Activated naive CD8-positive, alpha-beta T cell treated with anti-CD3 and anti-CD28 coated beads, Interleukin-2, amount 10 ng/mL, durations not matched to agents 7 days and 5 days (primary cell): ENCODE measurements at places on chromosomes 1 and 21.

- no peak for DNase-seq
Measured at GRCh38 chr1:54796902-54797301, 4.2 kb downstream of the TTC22 start.

GRCh38 chr1:182257369-182258063, 134.1 kb downstream of the GLUL start:
- DNase-seq = no peak

DNA sequence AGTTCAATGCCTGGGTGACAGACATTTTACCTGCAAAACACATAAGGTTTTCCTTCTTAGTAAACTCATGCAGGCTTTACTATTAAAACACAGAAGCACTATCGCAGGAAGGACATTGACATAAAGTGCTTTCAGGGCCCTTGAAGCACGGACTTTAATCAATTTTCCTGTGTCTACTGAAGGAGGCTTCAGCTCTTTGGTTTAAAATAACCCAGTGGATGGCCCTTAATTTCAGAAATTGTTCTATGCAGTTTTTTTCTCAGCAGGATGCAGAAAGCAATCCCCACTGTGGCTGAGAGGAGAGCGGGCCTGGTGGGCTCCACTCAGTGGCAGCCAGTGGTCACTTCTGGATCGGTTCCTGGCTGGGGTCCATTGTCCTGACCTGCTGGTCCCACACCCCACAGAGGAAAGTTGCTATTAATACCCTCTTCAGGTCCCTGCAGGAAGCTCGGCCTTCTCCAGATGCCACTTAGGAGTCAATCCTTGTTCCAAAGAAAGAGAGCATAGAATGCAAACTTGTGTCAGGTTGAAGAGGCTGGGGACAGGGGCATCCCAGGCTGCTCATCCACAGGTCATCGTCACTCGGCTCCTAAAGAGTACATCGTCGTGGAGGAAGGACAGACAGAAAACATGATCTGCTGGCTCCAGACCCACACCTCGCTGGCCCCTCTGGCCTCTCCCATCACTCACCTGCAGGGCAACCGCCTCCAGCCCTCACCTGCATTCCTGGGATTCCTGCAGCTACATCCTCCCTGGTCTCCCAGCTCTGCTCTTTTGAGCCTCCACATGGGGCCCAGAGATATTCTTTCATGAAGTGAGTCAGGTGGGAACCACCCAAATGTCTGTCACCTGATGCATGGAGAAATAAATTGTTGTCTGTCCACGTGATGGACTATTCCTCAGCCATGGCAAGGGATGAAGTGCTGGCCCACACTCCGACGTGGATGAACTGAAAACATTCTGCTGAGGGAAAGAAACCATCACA, 153.1 kb downstream of the PSMG1 start:
- DNase-seq = no peak

DNA sequence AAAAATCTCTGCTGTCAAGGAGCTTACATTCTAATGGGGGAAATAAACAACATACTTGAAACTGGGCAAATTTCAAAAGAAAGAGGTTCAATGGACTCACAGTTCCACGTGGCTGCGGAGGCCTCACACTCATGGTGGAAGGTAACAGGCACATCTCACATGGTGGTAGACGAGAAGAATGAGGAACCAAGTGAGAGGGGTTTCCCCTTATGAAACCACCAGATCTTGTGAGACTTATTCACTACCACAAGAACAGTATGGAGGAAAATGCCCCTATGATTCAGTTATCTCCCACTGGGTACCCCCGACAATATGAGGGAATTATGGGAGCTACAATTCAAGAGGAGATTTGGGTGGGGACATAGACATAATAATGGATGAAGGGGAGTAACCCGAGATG, 226.4 kb downstream of the ZP4 start:
- no peak for DNase-seq

DNA sequence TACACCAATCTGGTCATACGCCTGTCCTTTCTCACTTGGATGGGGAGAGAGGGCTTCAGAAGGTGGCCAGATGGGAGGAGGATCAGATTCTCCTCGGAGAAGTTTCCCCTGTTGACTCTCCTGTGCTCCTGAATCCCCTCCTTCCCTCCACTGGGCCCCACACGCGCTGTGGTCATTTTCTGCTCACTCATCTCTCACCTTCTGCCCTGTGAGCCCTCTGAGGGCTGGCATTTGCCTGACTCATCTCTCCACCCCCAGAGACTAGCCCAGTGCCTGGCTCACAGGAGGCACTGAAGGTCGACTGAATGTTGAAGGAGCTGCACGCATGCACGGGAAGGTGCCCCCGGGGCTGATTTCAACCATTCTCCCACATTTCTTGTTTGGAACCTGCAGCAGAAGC, 14.2 kb downstream of the ABCA4 start:
- DNase-seq = no peak

DNA sequence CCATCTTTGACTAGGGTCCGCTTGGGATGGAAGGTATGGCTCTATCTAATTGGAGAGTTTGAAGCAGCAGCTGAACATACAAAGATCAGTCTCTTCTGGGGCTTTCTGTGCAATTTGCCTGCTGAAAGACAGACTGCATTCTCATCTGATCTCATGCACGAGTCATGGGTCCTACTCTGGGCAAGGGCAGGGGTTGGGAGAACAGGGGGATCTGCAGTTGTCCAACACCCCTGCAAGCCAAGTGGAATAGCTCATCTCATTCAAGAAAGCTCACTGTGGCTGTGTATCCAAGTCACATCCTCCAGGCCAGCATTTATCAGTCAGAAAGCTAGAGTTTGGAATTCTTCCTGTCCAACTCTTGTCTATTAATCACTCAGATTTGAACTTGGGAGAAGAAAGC, 177.2 kb upstream of the C8B start:
- no peak for DNase-seq

DNA sequence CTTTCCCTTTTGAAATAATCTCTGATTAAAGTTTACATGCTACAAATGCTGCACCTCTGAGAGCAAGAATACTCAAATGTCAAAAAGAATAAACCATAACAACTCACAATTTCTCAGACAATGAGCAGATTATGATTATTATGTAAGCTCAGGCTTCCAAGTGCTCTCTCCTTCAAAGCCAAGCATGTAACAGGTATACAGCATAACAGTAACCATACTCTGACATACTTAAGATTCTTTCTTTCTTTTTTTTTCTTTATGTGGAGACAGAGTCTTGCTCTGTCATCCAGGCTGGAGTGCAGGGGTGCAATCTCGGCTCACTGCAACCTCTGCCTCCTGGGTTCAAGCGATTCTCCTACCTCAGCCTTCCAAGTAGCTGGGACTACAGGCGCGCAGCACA, 155.4 kb downstream of the EIF4G3 start:
- DNase-seq = no peak

DNA sequence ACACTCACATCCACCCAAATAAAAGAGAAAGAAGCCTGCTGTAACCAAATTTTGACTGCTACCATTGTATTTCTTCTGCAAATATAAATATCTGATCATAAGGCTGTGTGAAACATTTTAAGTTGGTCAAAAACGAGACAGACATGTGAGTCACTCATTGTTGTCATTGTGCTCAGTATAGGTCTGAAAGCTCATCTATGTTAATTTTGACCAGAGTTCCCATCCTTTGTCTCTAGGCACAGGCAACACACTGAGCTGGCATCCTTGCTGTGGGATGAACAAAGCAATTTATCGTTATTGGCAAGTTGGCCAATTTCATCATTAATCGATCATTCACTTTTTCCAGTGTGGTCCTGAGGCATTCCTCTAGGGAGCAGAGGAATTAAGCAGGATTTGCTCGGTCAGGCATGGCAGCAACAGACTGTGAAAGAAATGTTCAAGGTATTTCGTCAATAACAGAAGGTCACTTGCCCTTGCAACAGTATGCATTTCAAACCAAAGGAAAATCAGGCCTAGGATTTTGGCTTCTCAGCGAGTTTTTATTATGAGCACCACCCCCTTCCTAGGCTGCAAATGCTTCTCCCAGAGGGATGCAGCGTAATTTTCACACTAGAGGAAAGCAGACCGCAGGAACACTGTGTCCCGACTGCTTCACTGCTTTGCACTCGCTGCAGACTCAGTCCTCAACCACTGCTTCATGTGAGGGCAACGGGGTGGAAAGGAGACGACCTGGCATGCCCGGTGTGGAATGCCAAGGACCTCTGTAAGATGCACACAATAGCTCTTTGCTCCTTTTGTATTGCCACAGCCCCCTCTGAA, 87.9 kb upstream of the SMYD2 start:
- DNase-seq = no peak
